ENCODE measurements at places on chromosomes 2 and 18.

DNA sequence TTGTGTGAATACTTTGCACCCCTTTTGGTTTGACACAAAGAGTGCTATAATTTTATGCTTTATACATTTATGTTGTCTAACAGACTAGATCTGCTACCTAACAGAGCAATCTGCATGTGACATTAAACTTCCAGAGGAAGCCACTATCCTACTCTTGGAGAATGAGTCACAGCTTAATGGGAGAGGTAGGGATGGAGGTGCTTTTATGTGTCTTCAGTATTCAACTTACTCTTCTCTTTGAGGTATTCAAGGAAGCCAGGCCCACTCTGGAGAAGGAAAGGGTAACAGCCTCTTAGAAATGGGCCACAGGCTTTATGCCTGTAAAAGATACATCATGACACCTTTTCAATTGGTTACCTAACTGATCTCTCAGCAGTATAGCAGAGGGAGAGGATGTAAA lies 85.8 kb upstream of the NEUROD1 start:
- no peak for DNase-seq

GRCh38 chr2:169644173-169644572 lies 50.0 kb downstream of the CFAP210 start:
- DNase-seq, result no peak

GRCh38 chr18:30556112-30556511 lies 486.4 kb downstream of the DSC3 start:
- no peak for DNase-seq

DNA sequence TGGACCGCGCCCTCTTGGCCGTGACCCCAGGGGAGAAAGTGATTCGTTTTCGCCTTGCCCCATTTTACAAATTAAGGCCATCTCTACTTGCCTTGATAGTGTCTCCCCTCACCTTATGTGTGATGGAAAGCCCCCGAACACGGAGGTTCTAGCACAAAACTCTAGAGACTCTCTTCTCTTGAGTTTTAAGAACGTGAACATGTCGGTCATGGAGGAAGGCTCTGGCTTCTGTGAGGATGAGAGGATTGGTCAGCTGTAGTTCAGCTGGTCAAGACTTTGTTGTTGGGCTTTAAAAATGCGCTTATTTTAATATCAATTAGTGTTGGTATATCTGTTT lies 828 bp downstream of the DYNC1I2 start:
- DNase-seq, result peak; percentile 25

DNA sequence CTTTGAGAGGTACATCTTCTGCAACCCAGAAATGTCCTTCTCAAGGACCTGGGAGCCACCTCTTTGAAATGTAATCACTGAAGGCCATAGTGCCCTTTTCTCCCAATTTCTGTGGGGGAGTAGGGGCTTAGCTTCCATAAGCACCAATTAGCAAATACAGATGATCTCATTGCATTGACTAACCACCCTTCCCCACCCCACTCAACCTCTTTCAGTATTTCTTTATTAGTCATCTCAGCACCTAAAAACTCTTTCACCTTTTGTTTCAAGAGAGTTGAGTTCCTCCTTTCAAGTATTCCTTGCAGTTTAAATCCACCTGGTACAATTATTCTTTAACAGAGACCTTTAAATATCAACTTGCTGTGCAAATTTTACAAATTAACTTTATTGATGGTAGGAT lies 1011.8 kb upstream of the CDH2 start:
- DNase-seq, result no peak

- no peak for DNase-seq
Measured at GRCh38 chr2:103875131-103875530, 978.8 kb upstream of the POU3F3 start.

DNA sequence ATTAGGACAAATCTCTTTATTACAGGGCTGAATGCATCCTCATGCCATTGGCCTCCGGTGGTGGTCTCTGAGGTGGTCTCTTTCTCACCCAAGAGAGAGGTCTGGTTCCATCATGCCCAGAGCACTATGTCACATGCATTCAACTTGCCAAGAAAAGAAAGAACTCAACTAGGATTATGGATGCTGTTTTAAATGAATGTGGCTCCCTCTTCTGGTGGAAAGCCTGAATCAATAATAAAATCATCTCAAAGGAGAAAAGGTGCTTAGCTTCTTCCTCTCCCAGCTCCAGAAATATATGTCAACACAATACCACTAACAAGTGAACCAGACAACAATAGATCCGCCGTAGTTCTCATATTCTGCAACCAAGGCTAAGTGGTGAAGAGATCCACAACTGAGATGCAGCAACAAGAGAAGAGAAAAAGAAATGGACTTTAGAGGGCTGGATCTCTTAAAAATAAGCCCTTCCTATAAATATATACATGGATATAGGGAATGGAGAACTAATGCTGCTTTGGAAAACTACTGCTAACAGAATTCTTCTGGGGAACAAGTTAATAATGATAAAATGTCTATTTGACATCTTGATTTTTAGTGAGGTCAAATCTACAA lies 396.8 kb downstream of the NCKAP5 start:
- no peak for DNase-seq

GRCh38 chr2:137672989-137673552 lies 291.2 kb upstream of the HNMT start:
- no peak for DNase-seq

DNA sequence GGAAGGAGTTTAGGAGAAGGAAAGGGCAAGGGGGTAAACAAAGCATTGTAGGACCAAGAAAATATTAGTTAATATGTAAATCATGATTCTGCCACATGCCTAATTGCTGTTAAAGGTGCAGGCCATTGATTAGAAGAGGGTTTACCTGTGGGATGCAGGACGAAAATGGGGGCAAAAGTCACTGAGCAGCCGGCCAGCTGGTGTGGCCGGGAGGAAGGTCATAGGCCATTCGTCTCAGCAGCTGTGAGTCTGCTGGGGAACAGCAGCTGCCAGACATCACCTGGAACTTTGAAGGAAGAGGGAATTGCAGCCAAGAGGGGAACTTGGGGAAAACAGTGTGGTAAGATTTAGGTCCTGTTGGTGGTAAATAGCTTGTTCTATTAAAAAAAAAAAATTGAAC lies 184.4 kb downstream of the DYSF start:
- DNase-seq, result no peak

DNA sequence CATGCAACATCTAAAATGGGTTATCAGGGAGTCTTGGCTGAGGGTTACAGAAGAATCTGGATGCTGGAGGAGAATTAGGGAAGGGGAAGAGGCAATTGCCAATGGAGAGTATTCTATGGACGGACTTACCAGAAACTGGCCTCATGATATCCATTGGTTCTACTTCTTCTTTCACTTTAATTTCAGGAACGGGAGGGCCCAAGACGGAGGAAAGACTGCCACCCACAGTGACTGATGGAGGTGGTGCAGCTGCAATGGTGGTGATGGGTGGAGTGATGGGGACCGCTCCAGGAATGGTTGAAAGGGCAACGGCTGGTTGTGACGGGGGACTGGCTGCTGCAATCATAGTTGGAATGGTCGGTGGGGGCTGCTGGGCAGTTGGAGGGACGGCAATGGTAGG lies 69.1 kb upstream of the AMMECR1L start:
- no peak for DNase-seq

DNA sequence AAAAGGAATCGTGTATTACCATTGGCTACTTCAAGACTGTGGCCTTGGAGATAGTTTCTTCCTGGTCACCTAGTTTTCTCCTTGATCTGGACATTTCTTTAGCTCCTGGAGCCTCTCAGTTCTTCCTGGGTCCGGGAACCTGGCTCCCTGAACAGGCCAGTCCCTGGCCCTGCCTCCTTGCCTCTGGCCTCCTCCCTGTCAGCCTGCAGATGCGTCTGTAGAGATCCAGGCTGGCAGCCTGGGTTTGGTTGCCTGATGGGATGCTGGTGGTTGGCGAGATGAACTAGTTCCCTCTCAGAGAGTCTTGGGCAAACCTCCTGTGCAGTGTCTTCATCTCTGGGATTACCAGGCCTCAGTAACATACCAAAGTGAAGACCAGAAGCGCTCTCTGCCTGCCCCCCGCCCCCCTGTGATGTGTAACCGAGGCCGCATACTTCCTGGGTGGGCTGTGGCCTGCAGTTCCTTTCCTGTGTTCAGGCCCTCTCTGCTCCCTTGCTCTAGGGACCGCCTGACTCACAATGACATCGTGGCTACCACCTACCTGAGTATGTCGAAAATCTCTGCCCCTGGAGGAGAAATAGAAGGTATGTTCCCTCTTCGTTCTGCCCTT lies 85.4 kb downstream of the DYSF start:
- DNase-seq, result no peak

GRCh38 chr2:68290901-68291300 lies 28.8 kb downstream of the CNRIP1 start:
- no peak for DNase-seq

GRCh38 chr18:26863921-26864497 lies 1.5 kb downstream of the AQP4 start:
- no peak for DNase-seq

GRCh38 chr18:12819841-12820240 lies 64.2 kb downstream of the PTPN2 start:
- no peak for DNase-seq

GRCh38 chr2:232200195-232200594 lies 178.4 kb upstream of the ALPP start:
- DNase-seq, result no peak

DNA sequence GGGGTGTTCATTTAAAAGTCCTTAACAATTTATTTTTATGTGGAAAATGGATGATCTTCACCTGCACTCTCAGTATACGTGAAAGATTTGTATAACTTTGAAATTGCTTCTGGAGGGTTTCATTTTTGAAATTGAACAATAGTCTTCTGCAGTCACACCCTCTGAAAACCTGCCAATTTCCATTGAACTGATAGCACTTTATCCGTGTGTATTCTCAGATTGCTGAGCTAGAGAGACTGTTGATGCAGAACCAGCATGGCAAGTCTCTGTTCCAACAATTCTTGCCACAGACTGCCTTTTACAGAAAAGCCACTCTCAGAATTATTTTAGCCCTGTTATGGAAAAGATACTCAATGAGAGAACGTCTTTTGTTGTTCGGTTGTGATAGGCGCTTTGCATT lies 6.6 kb upstream of the GULP1 start:
- no peak for DNase-seq

GRCh38 chr2:27717070-27717795 lies 53.5 kb downstream of the SLC4A1AP start:
- DNase-seq, result no peak

GRCh38 chr2:168712053-168712452 lies 90.4 kb upstream of the NOSTRIN start:
- no peak for DNase-seq

GRCh38 chr18:8536922-8537321 lies 72.3 kb upstream of the RAB12 start:
- no peak for DNase-seq

DNA sequence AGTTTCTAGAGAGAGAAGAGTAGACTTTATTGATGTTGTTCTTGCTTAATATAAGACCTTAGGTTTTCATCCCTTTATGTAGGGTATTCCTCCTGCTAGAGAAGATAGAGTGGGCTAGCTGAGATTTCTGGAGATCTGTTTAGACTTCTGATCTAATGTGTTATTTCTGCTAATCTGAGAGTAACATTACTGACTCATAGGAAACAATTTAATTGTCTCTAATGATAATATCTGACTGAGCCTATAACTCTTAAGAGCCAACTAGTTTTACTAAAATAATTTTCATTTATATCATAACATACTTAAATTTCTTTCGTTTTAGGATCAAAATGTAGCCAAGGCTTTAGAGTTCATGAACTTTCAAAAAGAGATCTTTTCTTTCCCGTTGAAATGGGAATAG lies 618.7 kb upstream of the ZEB2 start:
- no peak for DNase-seq

- no peak for DNase-seq
Measured at GRCh38 chr2:190444976-190445375, 36.8 kb downstream of the MFSD6 start.
